ENCODE measurements at places on chromosomes 5 and 9. TPM values are rescaled to one million over a fixed set of nuclear protein-coding genes. Genes with fewer than 3 reads are reported as not detected.

OTP gene
- polyA plus RNA-seq: not detected

ANKRD18A gene
- not detected for polyA plus RNA-seq

FAM169A gene
- polyA plus RNA-seq: 1.6 TPM

SIT1 gene
- polyA plus RNA-seq: 188 TPM

ENTPD2 gene
- polyA plus RNA-seq: not detected

HAND1 gene
- polyA plus RNA-seq: not detected

KIF12 gene
- not detected for polyA plus RNA-seq

FCHO2 gene
- 1.3 TPM for polyA plus RNA-seq

OR1Q1 gene
- polyA plus RNA-seq: not detected

LRRC19 gene
- polyA plus RNA-seq: not detected

PCDHB7 gene
- not detected for polyA plus RNA-seq

ADAMTSL1 gene
- polyA plus RNA-seq: not detected

IL31RA gene
- not detected for polyA plus RNA-seq

DMRT3 gene
- not detected for polyA plus RNA-seq

PCSK5 gene
- polyA plus RNA-seq: 0.18 TPM

DCANP1 gene
- not detected for polyA plus RNA-seq

IFNA2 gene
- not detected for polyA plus RNA-seq

ACOT12 gene
- polyA plus RNA-seq: not detected

CD180 gene
- polyA plus RNA-seq: 99.1 TPM

CCIN gene
- polyA plus RNA-seq: 0.64 TPM

GFI1B gene
- 0.74 TPM for polyA plus RNA-seq

PCDHAC1 gene
- not detected for polyA plus RNA-seq

CNTLN gene
- polyA plus RNA-seq: 0.28 TPM

FABP6 gene
- not detected for polyA plus RNA-seq

LCN9 gene
- polyA plus RNA-seq: not detected

PCDHGB3 gene
- not detected for polyA plus RNA-seq

NTNG2 gene
- polyA plus RNA-seq: 0.84 TPM

SPATA31E1 gene
- not detected for polyA plus RNA-seq

SLCO6A1 gene
- polyA plus RNA-seq: not detected

PKD2L2 gene
- 0.46 TPM for polyA plus RNA-seq

CCDC192 gene
- not detected for polyA plus RNA-seq

DRD1 gene
- polyA plus RNA-seq: not detected

GBGT1 gene
- 1.7 TPM for polyA plus RNA-seq

EXOSC2 gene
- 23.2 TPM for polyA plus RNA-seq

Measured in IgD-negative memory B cell (primary cell).